GM23338 (cell line): ENCODE measurements at places on chromosomes 2 and 18. TPM values are rescaled to one million over a fixed set of nuclear protein-coding genes. Genes with fewer than 3 reads are reported as not detected.

DNA sequence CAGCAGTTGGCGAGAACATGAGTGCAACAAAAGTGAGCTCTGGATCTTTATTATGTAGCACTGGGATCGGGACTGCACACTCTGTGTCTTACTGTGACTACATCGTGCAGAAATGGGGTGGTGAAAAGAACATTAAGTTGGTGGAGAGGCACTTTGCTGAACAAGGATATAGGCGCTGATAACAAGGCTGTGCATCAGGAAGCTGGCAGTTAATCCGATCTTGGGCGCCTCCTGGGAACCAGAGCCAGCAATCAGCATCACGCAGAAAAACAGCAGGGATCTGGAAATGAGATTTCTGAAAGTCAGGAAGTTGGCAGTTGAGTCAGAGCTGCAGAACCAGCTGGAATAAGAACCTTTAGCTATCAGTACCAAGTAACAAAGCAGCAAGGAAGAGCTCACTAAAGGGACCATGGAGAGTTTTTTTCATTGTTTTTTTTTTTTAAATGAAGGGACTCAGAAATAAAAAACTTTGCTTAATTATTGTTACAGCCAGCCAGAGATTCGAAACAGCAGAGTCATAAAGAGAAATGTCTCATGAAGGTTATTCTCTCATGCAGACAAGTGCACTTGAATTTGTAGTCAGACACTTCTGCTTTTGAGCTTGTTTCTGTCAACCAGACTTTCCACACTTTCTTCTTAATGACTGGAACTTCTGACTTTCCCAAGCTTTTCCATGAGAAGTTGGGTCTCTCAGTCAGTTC, 22.8 kb upstream of the MYO3B start:
- DNase-seq: peak; percentile 51

DNA sequence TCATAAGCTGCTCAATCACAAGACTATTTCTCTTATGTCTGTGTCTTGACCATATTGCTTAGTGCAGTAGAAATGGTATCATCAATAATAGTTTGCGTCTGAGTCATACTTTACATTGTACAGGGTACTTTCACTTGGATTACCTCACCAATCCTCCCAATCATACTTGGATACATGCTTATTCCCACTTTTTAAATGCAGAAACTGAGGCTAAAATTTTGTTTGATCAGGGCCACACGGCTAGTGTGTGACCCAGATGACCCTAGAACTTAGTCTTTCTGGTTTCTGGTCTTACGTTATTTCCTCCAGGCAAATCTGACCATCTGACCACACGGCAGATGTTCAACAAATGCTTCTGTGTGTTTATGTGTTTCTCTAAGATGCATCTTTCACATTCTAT, 23.8 kb upstream of the CCL20 start:
- DNase-seq: no peak

FAM237A gene
- not detected in 2 replicates for polyA plus RNA-seq

GRCh38 chr2:213251618-213252017, 32.6 kb upstream of the SPAG16 start:
- DNase-seq: peak; percentile 85

MAP3K19 gene
- not detected in 2 replicates for polyA plus RNA-seq

DNA sequence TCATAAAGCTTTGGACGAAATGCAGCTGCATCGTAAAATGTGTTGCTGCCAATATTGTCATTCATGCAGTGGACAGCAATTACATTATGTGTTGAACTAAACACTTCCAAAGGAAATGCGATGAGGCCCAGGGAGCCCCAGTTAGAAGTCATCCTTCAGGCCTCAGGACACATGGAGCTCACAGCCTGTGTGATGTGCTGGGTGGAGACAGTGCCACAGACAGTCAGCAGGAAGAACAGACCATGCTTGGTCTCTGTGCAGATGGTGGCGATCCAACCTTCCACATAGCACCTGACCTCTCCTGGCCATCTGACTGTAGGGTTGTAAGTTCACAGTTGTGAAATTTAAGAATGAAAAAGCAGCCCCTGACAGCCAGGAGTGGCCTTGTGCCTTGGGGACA, 118.3 kb upstream of the ALKAL2 start:
- DNase-seq: no peak

GRCh38 chr18:55079481-55080355, 120.5 kb upstream of the CCDC68 start:
- no peak for DNase-seq

GRCh38 chr2:239009589-239009961, 161.7 kb downstream of the TWIST2 start:
- DNase-seq: peak; percentile 20

DNA sequence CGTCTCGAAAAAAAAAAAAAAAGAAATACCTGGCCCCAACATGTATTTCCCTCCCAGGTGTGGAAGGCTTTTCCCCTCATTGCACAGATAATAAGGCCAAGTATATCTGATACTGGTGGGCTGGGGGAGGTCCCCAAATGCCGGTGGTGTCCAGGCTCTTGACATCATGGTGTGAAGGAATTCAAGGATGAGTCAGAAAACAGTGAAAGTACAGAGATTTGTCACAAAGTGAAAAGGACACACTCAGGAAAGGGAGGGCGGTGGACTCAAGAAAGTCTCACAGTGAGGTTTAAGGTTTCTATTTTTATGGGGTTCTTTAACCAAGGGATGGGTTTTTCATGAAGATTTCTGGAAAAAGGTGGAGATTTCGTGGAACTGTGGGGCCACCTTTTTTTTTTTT, 37.8 kb upstream of the FZD5 start:
- DNase-seq: no peak
